ENCODE measurements at places on chromosomes 16 and 17. TPM values are rescaled to one million over a fixed set of nuclear protein-coding genes. Genes with fewer than 3 reads are reported as not detected.

BCL6B gene
- 0.50 TPM for total RNA-seq

HYDIN gene
- total RNA-seq, result 1.3 TPM

EVI2B gene
- total RNA-seq, result 0.33 TPM

NPIPA2 gene
- 0.77 TPM for total RNA-seq

KRT9 gene
- not detected for total RNA-seq

PDILT gene
- total RNA-seq, result not detected

CACNA1H gene
- 0.26 TPM for total RNA-seq

KRT23 gene
- not detected for total RNA-seq

SPNS3 gene
- total RNA-seq, result not detected

SLC35B1 gene
- total RNA-seq, result 36.2 TPM

PSMB3 gene
- 215 TPM for total RNA-seq

LCAT gene
- total RNA-seq, result 3.3 TPM

CES5A gene
- not detected for total RNA-seq

CHD3 gene
- 144 TPM for total RNA-seq

CORO6 gene
- 19.3 TPM for total RNA-seq

KRT27 gene
- total RNA-seq, result not detected

MYH8 gene
- not detected for total RNA-seq

TAT gene
- total RNA-seq, result not detected

ZNF423 gene
- total RNA-seq, result 0.17 TPM

PTGES3L gene
- total RNA-seq, result not detected

SPATA22 gene
- total RNA-seq, result 0.17 TPM

GNG13 gene
- total RNA-seq, result not detected

DLX3 gene
- not detected for total RNA-seq

SEZ6L2 gene
- total RNA-seq, result 1.8 TPM

NPTX1 gene
- total RNA-seq, result 31.2 TPM

KCNG4 gene
- not detected for total RNA-seq

ABCC11 gene
- 0.17 TPM for total RNA-seq

CARHSP1 gene
- total RNA-seq, result 108 TPM

CCDC200 gene
- total RNA-seq, result not detected

CCL16 gene
- total RNA-seq, result not detected

TELO2 gene
- total RNA-seq, result 10.9 TPM

KRT38 gene
- total RNA-seq, result not detected

VASN gene
- total RNA-seq, result 57.0 TPM

ITGB4 gene
- 0.17 TPM for total RNA-seq
